ENCODE measurements at places on chromosomes 11 and 22.

DNA sequence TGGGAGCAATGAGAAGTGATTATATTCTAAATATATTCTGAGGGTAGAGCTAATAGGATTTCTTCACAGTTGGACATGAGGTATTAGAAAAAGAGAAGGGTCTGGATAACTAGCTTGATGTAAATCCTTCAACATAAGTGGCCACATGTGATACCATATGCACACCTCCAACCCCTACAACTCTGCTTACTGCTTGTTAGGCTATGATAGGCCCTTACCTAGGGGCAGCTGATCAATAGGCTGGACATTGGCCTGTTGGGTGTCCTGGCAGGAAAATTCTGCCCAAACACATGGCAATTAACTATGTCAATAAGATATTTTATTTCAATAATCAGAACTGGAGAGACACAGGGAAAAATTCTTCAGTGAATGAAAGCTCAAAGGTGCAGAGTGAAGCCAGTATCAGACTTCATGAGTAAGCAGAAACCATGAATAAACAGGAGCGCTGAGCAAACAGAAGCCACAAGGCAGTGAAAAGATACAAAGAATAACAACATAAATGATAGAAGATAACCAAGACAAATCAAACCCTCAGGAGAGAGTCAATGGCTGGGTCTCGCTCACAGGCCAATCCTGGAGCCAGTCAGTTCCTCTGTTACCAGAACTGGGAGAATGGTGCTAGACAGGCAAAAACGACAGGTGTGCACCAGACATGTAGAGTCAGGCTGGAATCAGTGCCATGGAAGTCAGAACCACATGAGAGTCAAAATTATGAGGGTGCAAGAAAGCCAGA lies 46.3 kb upstream of the PSMA1 start:
- DNase-seq, result no peak

DNA sequence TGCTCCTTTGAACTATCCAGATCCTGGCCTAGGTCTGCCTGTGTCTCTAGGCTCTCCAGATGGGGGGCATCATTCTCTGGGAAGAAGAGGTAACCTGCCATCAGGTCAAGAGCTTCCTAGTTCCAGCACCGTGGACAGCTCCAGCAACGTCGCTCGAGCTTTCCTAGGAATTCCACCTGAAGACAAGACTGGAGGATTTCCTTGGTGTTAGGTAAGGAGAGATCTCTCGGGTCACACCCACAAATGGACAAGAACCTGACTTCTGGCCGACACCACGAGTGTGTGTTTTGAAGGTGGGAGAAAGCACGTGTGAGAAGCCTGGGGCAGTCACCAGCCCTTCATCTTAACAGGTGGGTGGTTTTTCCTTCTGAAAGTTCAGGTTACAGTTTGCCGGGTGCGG lies 1.2 kb downstream of the PRG3 start:
- DNase-seq, result peak; percentile 40

GRCh38 chr11:112656772-112657428 lies 304.3 kb upstream of the NCAM1 start:
- DNase-seq, result no peak

- DNase-seq, result no peak
Measured at GRCh38 chr11:8387693-8388092, 124.0 kb upstream of the LMO1 start.

GRCh38 chr11:70611821-70612220 lies 213.5 kb downstream of the CTTN start:
- DNase-seq, result no peak

DNA sequence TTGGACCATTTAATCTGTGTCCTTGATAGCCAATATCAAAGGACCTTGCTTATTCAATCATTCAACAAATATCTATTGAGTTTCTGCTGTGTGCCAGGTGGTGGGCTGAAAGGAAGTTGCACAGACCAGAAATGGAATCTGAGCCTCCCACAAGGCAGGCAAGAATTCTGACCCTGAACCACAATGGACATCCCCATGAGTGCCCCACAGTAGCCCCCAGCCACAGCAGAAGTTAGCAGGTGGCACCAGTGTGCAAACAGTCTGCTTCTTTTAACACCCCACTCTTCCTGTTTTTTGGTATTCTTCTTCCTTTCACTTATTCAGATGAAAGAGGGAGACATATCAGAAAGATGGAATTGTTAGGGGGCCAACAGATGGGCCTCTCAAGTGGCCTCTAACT lies 12.2 kb upstream of the SERPING1 start:
- DNase-seq, result no peak

- no peak for DNase-seq
Measured at GRCh38 chr11:18669711-18670110, 28.9 kb upstream of the TMEM86A start.

Data from renal cortical epithelial cell (primary cell).